ENCODE measurements at places on chromosomes 2 and 18.

- DNase-seq = no peak
These were observed 84.5 kb upstream of the ODC1 start for GRCh38 chr2:10532638-10533101.

GRCh38 chr2:239824866-239825704 lies 200.1 kb downstream of the NDUFA10 start:
- DNase-seq = no peak

DNA sequence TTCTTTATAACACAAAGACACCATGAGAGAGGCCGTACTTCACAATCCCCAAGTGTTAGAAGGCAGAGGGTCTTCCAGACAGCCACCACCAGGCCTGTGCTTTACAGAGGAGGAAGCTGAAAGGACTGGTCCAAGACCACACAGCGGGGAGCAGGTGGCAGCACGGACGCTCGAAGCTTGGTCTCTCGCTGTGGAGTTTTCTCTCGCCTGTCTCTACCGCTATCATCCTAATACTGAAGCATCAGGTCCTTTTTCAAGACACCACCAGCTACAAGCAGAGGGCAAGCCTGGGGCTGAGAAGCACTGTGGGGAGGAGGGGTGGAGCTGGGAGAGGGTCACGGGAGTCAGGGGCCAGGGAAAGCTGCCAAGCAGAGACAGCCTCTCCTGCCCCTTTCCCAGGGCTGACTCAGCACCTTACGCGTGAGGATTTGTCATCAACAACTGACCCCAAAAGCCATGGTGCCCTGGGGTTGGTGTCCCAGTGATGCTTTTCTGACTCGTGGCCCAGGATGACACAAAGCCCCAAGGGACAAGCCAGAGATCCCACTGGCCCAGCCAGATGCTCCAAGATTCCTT lies 31.9 kb upstream of the FOSL2 start:
- DNase-seq = no peak

DNA sequence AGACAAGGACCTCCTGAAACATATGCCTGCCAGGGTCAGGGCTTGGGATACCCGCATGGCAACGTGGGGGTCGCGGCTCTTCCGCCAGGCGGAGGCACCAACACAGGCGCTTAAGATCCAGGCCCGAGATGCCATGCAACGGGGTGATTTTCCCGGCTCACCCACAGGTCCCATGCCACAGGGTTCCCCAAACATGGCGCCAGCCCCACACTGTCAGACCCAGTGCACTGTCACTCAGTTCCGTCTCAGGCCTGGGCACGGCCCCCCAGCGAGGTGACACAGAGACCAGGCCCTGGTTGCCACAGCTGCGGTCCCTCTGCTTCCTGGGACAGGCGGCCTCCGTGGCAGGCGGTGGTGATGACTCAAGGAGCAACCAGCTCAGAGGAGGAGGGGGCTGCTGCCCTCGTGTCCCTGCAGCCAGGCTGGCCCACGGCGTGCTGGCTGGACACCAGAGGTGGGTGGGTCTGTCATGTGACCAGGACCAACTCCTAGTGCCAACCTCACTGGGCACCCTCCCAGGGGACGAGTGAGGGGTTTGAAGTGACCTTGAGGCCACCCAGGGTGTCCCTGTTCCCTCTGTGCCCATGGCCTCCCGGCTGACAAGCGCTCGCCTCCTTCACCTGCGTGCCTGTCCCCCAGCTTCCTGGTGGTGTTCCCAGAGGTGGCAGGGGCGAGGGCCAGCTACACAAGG lies 4.9 kb downstream of the PDCD1 start:
- DNase-seq = no peak

- DNase-seq = no peak
These were observed 1675.9 kb upstream of the CELF4 start for GRCh38 chr18:39241534-39241933.
